ENCODE measurements at places on chromosomes 1 and 21. TPM values are rescaled to one million over a fixed set of nuclear protein-coding genes. Genes with fewer than 3 reads are reported as not detected.

- peak; percentile 70 for DNase-seq
Observed at GRCh38 chr1:20100632-20101355, 18.5 kb downstream of the PLA2G2D start.

GRCh38 chr1:41810446-41810845 lies 108.3 kb downstream of the HIVEP3 start:
- DNase-seq: peak; percentile 82

Gene TNNT2
- total RNA-seq: 6.8 TPM

Gene MRPL9
- total RNA-seq: 55.7 TPM

DNA sequence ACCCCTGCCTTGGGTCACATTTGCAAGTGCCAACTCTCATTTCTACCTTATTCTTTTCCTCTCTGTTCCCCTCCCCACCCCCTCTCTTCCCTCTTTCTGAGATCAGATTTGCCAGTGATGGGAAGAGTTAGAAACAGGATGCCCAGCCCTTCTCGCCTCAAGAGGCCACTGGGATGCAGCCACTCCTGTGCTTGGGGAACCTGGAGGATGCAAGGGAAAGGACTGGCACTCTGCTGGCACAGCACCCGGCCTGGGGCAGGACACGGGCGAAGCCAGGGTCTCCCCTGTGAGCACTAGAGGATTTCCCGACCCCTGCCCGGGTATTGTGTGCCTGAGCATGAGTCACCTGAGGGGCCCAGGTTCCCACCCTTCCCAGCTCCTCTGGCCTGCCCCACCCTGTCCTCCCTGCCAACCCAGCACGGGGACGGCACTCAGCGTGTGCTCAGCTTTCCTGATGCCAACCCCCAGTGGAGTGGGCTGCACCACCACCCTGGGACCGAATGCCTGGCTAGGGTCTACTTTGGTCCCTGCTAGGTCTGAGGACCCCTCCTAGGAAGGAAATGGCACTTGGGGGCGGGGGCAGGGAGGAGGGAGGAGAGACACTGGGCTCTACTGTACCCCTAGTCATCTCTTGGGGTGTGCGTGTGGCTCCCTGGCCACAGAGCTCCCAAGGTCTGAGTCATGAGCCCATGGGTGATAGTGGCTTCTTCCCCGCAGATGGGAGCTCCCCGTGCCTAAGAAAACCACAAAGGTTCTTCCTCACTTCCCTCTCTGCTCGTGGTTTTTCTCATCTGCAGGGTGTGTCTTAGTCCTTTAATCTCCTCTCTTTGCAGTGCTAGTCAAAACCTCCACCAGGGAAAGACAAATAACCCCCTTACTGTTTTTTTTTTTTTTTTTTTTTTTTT lies 12.4 kb downstream of the LMNA start:
- no peak for DNase-seq

Gene FAM72D
- total RNA-seq: 0.52 TPM

Gene DYRK3
- 12.3 TPM for total RNA-seq

GRCh38 chr1:1906185-1907097 lies 8.6 kb upstream of the CALML6 start:
- peak; percentile 87 for DNase-seq

DNA sequence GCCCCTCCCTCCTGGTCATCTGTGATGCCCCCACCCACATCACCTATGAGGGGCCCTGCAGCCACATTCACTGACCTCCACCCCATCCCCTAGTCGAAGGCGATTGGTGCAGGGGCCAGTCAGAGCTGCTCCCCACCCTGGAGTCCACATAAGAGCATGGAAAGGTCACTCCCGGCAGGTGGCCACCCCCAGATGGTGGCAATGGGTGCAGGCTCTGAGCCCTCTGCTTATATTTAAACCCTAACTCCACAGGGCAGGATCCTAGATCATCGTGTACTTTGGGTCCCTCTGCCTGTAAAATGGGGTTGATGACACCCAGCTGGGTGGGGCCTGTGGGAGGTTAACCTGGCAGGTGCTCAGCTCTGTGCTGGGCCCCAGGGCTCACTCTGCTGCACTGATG lies 186.8 kb upstream of the C1orf174 start:
- no peak for DNase-seq
